Bone marrow (tissue), 2 donors: ENCODE measurements at places on chromosomes 1 and 21.

DNA sequence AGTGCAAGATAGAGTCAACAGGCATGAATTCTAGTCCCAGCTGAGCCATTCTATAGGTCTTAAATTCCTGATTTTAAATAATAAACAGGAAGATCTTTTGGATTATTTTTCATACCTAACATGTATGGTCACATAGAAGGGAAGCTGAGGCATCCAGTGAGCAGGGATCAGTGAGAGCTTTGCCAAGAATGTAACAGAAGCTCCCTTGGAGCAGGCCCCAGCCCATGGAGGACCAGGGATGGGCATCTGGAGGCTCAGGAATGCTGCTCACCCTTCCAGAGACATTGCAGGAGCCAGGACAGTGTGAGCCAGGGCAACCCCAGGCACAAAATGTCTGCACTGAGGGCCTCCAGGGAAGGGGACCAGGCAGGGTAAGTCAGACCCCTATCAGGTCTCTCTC lies 54.4 kb upstream of the KCND3 start:
- no peak for DNase-seq

DNA sequence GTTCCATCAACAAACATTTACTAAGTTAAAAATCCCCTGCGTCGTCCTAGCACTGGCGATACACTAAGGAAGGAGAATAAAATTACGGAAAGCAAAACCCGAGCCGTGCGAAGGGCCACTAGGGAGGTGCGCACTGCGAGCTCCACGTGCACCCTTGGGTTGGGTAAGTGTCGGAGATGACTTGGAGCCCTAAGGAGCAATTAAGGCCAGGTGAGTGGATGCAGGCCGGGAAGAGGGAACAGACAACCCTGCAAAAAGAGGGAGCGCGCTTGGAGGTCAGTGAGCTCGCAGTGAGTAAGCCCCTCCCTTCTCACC lies 704 bp downstream of the WDR4 start:
- no peak for DNase-seq

GRCh38 chr1:119605686-119606085 lies 42.4 kb downstream of the ZNF697 start:
- no peak for DNase-seq

DNA sequence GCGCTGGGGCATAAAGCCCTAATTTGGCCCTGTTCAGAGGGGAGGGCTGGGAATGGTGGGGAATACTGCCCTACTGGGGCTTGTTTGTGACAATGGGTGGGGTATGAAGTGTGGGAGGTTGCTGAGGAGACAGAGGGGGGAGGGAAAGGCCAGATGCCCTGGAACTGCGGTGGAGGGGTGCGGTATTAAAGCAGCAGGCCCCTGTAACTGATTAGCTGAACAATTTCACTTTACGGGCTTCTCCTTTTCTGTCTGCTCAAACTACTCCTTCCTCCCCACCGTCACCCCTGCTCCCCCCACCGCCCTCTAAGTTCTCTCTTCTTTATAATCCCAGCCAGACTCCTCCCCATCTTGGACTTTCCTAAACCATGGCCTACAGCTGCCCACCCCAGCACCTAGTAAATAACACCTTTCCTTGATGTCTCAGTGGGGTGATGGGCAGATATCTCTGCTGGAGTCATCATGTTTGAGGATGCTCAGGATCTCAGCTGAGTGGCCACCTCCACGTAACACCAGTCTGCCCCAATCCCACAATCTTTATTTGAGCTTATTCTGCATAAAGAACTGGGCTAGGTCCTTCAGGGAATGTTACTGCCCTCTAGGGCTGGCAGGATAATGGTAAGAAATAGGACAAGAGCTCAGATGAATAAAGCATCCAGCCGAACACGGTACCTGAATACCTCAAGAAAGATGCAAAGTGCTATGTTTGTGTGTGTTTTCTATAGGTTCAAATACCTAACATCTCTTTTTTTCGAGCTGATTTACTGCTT lies 33.5 kb downstream of the XCL1 start:
- no peak for DNase-seq
